Stomach (tissue), 19 donors: ENCODE measurements at places on chromosomes 1 and 21.

DNA sequence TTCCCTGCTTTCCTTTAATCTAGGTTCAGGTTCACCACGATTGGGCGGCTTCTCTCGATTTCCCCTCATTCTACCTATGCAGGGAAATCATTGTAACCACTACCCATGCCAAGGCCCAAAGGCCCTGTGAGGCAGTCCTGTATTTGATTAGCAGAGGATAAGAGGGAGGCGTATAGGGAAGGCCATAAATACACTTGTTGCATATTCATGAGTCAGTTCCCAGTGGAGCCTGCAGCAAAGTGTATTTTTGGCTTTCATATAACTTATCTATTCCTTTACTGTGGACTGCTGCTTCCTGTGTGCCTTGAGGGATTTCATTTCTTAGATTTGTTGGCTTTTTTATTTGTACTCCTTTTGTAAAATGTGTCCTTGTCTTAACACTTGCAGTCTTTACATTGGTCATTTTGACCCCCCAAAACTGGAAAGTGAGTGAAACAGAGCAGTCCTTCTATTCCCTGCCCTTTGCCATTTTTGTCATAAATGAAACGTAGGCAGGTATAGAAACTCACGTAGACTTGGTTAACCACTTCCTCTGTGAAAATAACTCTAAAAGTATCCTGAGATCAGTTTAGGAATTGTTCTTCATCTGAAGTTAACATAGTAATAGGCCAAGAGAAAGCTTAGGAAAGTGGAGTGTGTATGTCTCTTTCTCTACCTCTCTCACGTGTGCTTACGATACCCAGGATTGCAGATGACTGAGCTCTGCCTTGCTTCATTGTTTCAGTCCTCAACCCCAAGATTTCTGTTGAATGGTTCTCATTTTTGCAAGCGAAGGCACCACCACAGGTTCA is 19.6 kb upstream of the KCNQ4 start:
- H3K27ac ChIP-seq: no peak overlapping the region
- peaks cover 97% of the 10 kb centered on the region for H3K36me3 ChIP-seq
- no peak for DNase-seq

GRCh38 chr1:88943241-88943640 is 49.2 kb downstream of the KYAT3 start:
- DNase-seq: no peak
- H3K4me1 ChIP-seq: no peaks in the 10 kb centered on the region
- H3K27ac ChIP-seq: no peak overlapping the region
- H3K4me3 ChIP-seq: no peak overlapping the region
- H3K36me3 ChIP-seq: peaks cover 75% of the 10 kb centered on the region
- no peaks in the 10 kb centered on the region for H3K27me3 ChIP-seq

GRCh38 chr21:41361786-41362604 is at the start of gene MX2:
TSS of gene MX2 (plus strand) at chr21:41362027. CDS start at chr21:41376907, 14,880 bp downstream.
- no peaks in the 10 kb centered on the region for H3K36me3 ChIP-seq
- H3K4me3 ChIP-seq: peak within 1 kb of the TSS; percentile 32
- H3K4me1 ChIP-seq: peaks cover 70% of the 10 kb centered on the region
- peak within 1 kb of the TSS; percentile 85 for H3K27ac ChIP-seq
- no peaks in the 10 kb centered on the region for H3K27me3 ChIP-seq

- peaks cover 52% of the 10 kb centered on the region for H3K36me3 ChIP-seq
- H3K4me1 ChIP-seq: peaks cover 26% of the 10 kb centered on the region
- H3K27ac ChIP-seq: peak overlapping the region; percentile 71
- no peak for DNase-seq
These were observed 58.4 kb downstream of the CAPN2 start for GRCh38 chr1:223770621-223771315.
